ENCODE measurements at places on chromosomes 3 and 15.

DNA sequence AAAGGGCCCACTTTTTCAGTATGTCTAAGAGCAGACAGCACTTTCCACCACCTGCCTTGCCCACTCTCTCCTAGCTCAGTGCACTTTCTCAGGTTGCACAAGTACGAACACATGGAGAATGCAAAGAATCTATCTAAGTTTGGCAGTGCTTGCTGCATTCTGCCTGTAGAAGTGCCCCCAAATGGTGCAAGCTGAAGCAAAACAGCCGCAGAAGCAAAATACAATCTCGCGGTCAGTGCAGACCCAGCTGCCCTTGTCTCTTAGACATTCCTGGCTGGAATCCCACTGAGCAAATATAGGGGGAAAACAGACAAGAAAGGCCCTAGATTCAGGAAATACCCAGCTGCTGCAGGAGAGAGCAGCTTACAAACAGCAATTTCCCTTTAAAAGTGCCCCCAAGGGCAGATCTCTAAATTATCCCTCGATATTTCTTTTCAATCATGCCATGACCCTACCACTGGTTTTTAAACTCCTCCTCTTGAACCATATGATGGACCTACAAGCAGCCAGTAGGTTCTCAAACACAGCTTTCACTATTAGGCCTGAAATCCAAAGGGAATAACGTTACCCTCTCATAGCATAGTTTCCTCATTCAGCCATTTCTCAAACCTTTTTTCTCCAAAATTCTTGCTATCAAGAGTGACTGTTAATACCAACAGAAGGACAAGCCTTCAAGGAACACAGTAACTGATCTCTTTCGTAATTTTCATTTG, 67.0 kb downstream of the TNIK start:
- no peak for DNase-seq

DNA sequence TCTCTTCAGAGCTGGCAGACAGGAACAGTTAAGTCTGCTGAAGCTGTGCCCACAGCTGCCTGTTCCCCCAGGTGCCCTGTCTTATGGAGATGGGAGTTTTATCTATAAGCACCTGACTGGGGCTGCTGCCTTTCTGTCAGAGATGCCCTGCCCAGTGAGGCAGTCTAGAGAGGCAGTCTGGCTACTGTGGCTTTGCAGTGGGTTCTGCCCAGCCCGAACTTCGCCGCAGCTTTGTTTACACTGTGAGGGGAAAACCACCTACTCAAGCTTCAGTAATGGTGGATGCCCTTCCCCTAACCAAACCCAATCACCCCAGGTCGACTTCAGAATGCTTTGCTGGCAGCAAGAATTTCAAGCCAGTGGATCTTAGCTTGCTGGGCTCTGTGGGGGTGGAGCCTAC, 91.2 kb downstream of the SLC25A26 start:
- DNase-seq = no peak

- DNase-seq = peak; percentile 36
Observed at GRCh38 chr15:31216215-31216911, 110.3 kb upstream of the KLF13 start.

- no peak for DNase-seq
Observed at GRCh38 chr15:74725845-74726773, 781 bp upstream of the CYP1A1 start.

- DNase-seq = peak; percentile 36
Observed at GRCh38 chr3:53346922-53347260, 452 bp downstream of the DCP1A start.

DNA sequence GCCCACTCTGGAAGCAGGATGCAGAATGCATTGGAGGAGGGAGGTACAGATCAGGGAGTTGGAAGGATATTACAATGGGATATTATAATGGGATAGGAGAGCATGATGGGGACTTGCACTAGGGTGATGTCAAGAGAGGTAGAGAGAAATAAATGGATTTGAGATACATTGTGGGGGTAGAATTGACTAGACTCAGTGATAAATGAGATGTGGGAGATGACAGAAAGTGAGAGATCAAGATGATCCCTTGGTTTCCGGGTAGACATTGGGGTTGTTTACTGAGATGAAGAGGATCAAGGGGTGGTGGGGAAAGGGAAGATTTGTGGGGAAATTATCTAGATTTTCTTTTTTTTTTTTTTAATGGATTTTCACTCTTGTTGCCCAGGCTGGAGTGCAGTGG, 42.7 kb downstream of the BFSP2 start:
- no peak for DNase-seq

DNA sequence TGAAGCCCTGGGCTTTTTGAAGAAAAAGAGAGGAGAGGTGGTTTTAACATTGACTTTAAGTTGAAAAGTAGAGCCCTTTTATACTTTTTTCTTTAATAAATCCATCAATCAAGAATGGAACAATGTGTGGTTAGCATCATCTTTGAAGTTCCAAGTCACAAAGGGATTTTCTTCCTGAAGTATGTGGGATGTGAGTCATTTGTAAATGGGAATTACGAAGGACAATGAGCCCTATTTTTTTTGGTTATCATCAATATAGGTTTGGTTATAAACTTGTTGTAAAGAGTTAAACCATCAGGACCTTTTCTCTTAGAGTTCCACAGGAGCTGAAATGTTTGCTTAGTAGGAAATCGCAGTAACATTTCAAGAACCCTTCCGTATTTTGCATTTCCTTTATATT, 38.3 kb downstream of the PIK3CA start:
- DNase-seq = no peak

DNA sequence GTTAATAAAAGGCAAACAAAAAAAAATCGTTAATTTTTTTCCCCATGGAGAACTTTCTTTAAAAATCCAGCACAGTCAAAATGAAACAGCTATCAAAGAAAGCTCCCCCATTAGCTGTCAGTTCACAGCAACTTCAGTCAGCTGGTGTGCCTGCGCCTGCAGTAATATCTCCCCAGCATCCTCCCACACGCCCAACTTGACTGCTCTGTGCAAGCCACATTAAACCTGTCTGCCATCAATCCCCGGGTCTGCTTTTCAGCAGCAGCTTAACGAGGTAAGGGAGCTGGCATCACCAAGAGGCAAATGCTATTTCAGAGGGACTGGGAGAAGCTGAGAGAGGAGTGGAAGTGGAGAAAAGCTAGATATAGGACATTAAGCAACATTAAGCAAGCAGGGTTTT, 337.5 kb downstream of the GAP43 start:
- DNase-seq = peak; percentile 43

- no peak for DNase-seq
Observed at GRCh38 chr3:16178628-16178988, 4.1 kb downstream of the GALNT15 start.

GRCh38 chr3:185630182-185630622, 44.1 kb downstream of the SENP2 start:
- no peak for DNase-seq

DNA sequence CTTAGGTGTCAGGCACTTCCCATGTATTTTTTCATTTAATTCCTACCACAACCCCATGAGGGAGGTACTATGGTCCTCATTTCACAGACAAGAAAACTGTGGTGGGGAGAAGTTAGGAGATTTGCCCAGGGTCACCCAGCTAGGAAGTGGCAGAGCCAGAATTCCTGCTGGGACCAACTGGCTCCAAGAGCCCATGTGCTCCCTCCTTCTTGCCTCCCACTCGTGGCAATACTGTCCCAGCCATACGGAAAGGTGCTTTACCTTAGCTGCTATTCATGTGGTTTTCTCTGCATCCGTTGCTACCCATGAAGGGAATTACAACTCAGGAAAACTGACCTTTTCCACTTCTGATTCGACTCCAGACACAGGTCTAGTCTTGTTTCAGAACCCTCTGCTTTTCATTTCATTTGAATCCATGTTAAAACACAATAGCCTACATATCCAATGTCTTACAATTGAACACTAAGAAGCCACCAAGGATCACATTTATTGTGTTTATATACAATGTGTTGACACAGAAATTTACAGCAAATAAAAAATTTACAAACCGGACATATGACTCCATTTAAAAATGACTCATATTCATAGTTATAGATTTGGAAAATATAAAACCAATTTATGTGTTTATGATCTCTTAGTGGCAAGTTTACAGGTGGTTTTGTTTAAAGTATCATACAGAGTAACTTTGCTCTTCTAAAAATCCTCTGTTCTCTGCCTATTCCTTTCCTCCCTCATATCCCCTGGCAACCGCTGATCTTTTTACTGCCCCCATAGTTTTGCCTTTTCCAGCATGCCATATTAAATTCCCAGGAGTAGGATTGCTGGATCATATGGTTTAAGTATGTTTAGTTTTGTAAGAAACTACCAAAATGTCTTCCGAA, 58.8 kb downstream of the BTD start:
- no peak for DNase-seq

- no peak for DNase-seq
Observed at GRCh38 chr15:45441686-45442085, 63.3 kb upstream of the GATM start.

DNA sequence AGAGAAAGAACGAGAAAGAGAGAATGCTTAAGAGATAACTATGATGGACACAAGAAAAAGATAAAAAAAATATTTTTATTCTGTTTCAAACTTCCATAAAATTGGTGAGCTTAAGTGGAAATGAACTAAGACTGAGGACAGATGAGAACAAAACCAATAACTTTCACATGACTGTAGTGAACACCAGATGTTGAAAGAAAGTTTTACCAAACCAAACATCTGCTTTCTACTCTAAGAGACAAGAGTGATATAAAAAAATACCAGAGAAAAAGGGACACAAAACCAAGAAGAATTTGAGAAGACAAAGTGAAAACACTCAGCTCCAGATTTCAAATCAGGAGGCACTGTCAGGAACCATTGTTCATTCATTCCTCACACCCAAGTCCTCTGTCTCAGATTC, 147.9 kb downstream of the IMPG2 start:
- no peak for DNase-seq

- no peak for DNase-seq
Observed at GRCh38 chr15:98881526-98882520, 125.8 kb downstream of the PGPEP1L start.

GRCh38 chr3:140724856-140725812, 47.3 kb downstream of the TRIM42 start:
- DNase-seq = no peak

DNA sequence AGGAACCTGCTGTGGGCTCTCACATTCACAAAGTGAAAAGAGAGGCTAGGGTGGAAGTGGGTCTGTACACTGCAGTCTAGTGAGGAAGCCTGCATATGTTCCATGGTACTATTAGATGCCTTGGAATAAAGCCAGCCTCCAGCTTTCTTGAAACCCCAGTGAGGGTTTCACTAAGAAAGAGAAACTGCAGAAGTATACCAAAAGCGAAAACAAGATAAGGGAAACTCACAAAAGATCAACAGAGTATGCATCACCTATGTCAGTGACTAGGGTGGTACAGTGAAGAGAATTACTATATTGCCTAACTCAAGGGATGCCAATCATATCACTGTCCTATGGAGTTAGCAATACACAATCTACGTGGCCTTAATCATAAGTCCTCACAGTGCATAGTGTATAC, 212.5 kb upstream of the GADL1 start:
- DNase-seq = no peak

DNA sequence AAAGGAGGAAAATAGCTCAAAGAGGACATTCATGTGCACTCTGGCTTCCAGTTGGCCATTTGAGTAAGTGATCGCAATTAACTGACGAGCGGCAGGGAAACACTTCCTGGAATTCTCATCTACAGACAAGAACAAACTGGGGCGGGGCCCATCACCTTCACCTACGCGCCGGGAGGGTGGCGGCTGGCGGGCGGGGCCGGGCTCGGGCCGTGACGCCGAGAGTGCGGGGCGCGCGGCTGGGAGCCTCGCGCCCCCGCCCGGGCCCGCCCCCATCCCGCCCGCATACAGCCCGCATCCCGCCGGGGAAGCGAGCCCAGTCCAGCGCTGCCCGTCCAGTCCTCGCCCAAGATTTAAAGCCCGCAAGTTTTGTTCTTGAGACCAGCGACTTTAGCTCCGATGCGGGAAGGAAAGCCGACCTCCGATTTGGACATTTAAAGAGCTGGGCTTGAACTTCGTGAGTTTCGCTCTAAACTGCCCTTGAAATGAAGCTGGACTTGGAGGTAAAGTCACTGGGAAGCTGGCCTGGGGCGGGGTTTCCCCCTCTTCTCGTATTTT, at the start of gene B3GNT5:
B3GNT5 (plus strand) TSS at position 281 of the 555 bp plus-strand sequence. CDS start 16,546 bp downstream, outside the sequence.
- DNase-seq = no peak

- no peak for DNase-seq
Observed at GRCh38 chr15:95549168-95549738, 781.2 kb upstream of the NR2F2 start.

- no peak for DNase-seq
Observed at GRCh38 chr3:104359546-104359945, 1007.2 kb upstream of the ALCAM start.

DNA sequence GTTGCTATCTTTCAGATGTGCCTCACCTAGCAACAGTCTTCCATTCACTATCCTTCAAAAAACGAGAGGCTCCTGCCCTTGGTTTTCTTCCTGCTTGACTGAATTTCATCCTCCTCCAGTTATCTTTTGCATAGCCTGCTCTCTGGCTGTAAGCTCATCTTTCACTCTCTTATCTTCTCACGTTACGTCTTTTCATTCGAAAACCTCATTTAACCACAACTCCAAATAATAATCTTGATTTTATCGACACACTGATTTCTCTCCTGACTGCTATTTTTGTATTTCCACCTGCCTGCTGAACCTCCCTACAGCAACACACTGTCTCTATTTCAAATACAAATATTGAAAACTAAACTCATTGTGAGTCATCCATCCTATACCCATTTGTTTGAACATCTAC, 230.7 kb upstream of the TMC3 start:
- no peak for DNase-seq

DNA sequence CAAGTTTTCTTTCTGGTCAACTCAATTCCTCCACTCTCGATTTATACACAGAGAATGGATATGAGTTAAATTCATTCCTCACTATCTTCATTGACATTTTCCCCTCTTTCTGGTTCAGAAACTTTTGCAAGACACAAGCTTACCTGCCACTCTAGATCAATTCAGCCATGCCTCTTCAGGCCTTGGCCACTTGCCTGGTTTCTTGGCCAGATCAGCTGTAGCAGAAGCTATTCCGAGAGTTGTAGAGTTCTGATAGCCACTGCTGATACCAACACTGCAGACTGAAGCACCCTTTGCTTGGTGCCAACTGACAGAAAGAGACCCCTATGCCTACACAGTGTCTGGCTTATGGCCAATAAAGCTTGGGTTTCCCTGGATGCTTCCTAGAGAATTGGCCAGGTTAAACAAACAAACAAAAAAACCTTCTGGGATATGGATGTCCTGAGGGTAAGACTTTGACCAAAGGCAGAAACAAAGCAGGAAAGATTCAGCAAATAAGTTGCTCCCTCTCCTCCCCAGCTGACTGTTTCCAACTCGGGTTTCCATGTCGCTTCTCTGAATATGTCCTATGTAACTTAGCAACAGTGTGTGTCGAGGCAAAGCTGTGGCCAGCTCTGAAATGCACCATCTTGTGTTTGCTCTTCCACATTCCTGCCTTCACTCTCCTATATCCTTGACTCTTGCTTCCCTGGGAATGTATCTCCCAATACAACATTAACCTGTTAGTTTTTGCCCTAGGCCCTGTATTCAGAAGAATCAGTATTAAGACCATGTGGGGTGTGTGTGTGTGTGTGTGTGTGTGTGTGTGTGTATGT, 521.6 kb downstream of the EPHA3 start:
- DNase-seq = no peak

DNA sequence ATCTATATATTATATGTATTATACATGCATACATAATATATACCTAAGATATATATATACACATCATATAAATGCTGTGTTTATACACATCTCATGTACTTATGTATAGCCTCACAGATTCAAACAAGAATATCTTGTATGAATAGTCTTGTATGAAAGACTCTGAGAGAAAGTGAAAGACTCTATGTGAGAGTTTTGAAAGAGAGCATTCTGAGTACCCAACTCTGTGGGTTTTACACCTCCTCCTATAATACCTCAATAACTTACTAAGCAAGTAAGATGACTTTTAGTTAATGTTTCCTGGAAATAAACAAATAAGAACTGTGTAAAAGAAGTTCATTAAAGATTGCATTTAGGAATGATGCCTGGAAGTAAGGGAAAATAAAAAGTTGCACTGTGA, 108.1 kb upstream of the GMNC start:
- no peak for DNase-seq
